Smooth muscle cell of the coronary artery (primary cell): ENCODE measurements at places on chromosomes 6 and 20. TPM values are rescaled to one million over a fixed set of nuclear protein-coding genes. Genes with fewer than 3 reads are reported as not detected.

MYH7B gene
- total RNA-seq: under 0.01 and 0.47 TPM in 2 replicates

AVP gene
- not detected in 2 replicates for total RNA-seq

GJA10 gene
- total RNA-seq: not detected in 2 replicates

OOEP gene
- total RNA-seq: not detected in 2 replicates

AURKA gene
- total RNA-seq: 1.9 and 11.0 TPM in 2 replicates

NDUFAF5 gene
- 12.1 and 13.2 TPM in 2 replicates for total RNA-seq

WDR27 gene
- total RNA-seq: 11.6 and 17.2 TPM in 2 replicates

SLC23A2 gene
- total RNA-seq: 6.4 and 20.5 TPM in 2 replicates

KCNQ2 gene
- not detected in 2 replicates for total RNA-seq

WFDC10B gene
- total RNA-seq: not detected in 2 replicates

TP53TG5 gene
- total RNA-seq: 0.12 TPM in 1 of 2 replicates, not detected in the other

GSTA2 gene
- not detected in 2 replicates for total RNA-seq

MYCT1 gene
- 0.47 and 9.5 TPM in 2 replicates for total RNA-seq

FAM209B gene
- total RNA-seq: 0.23 TPM in 1 of 2 replicates, not detected in the other

SLC22A1 gene
- 0.53 and 0.70 TPM in 2 replicates for total RNA-seq

CLPSL1 gene
- not detected in 2 replicates for total RNA-seq

IMPG1 gene
- total RNA-seq: under 0.01 TPM in 1 of 2 replicates, not detected in the other

PNLDC1 gene
- total RNA-seq: 0.23 TPM in 1 of 2 replicates, not detected in the other

MEP1A gene
- not detected in 2 replicates for total RNA-seq

KIF25 gene
- total RNA-seq: not detected in 2 replicates

ADISSP gene
- total RNA-seq: 20.2 and 22.3 TPM in 2 replicates

SLC22A3 gene
- 0.23 and 13.5 TPM in 2 replicates for total RNA-seq

CD83 gene
- total RNA-seq: 0.45 and 1.1 TPM in 2 replicates

FNDC11 gene
- total RNA-seq: 0.12 and 0.30 TPM in 2 replicates

ARFGEF3 gene
- total RNA-seq: under 0.01 and 0.08 TPM in 2 replicates

ATG5 gene
- 39.5 TPM in 2 replicates for total RNA-seq

FABP7 gene
- total RNA-seq: not detected in 2 replicates

GDAP1L1 gene
- not detected in 2 replicates for total RNA-seq

MAN1A1 gene
- 29.9 and 89.5 TPM in 2 replicates for total RNA-seq

C20orf202 gene
- not detected in 2 replicates for total RNA-seq

ZSCAN16 gene
- 0.82 and 2.7 TPM in 2 replicates for total RNA-seq

UST gene
- 16.6 and 18.6 TPM in 2 replicates for total RNA-seq

MTCH1 gene
- 223 and 309 TPM in 2 replicates for total RNA-seq

DPPA5 gene
- not detected in 2 replicates for total RNA-seq

AKIRIN2 gene
- total RNA-seq: 6.2 and 12.8 TPM in 2 replicates

TNXB gene
- total RNA-seq: 1.1 and 55.9 TPM in 2 replicates

ASIP gene
- total RNA-seq: not detected in 2 replicates

RSPH4A gene
- under 0.01 and 0.08 TPM in 2 replicates for total RNA-seq

DEF6 gene
- total RNA-seq: 0.53 and 0.70 TPM in 2 replicates

TCP1 gene
- 265 and 378 TPM in 2 replicates for total RNA-seq

NKAPL gene
- total RNA-seq: 0.75 and 1.4 TPM in 2 replicates

LHFPL5 gene
- total RNA-seq: not detected in 2 replicates

PSORS1C2 gene
- 0.08 TPM in 1 of 2 replicates, not detected in the other for total RNA-seq

CSTF1 gene
- total RNA-seq: 21.3 and 26.9 TPM in 2 replicates

TEAD3 gene
- 2.5 and 7.4 TPM in 2 replicates for total RNA-seq

ZNF165 gene
- 0.30 and 0.47 TPM in 2 replicates for total RNA-seq

RCAN2 gene
- 1.2 and 7.3 TPM in 2 replicates for total RNA-seq

ANKRD66 gene
- not detected in 2 replicates for total RNA-seq

SMLR1 gene
- not detected in 2 replicates for total RNA-seq
